ENCODE measurements at places on chromosomes 5 and 9.
A peak's percentile ranks its signal among the peaks of the same experiment; 100 is the strongest.

DNA sequence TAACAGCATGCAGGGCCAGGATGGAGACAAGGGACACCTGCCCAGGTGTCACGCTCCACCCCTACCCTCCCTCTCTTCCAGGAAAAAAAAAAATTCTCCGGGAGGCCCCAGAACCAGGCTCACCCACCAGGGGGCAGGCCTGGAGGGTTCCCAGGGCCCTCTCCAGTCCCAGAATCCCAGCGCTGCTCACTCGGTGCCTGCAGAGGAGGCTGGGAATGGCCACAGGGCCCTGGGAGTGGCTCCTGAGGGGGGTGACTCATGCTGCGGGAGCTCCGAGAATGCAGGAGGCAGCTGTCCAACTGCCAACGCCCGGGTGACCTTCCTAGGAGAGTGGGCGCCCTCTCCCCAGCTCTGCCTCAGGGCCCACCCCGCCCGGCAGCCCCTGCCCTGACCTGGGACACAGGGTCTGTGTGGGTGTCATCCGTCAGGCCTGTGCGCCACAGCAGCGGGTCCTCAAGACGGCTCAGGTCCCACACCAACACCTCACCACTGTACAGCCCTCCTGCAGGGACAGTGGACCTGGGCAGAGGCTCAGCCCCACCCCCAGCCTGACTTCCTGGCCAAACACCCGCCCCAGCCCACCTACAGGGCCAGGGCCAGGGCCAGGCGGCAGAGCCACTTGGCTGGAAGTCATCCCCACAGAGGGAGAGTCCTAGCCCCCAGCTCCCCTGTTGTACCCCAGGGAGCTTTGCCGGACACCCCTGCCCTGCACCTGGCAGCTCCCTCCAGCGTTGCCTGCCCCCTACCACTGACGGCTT lies 21.2 kb downstream of the DYNC2I2 start:
- DNase-seq = peak; percentile 80

- DNase-seq = no peak
Observed at GRCh38 chr5:156678484-156678883, 171.6 kb upstream of the PPP1R2B start.

DNA sequence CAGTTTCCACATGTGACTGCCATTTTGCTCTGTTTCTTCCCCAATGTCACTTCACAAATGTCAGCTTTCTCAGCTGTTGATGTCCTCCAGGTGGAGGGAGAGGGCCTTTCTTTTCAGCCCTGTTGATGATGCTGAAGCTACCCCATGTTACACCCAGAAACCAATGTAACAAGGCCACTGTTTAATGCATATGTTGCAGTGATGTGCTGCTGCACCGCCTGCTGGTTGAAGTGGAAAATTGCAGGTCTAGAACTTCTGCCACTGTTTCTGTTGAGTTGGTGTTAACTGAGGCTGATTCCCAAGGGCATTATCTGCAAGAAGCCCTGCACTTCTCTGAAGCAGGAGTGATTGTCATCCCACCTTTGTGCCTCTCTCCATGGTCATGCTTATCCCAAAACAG lies 428.4 kb downstream of the KDM4C start:
- no peak for DNase-seq

DNA sequence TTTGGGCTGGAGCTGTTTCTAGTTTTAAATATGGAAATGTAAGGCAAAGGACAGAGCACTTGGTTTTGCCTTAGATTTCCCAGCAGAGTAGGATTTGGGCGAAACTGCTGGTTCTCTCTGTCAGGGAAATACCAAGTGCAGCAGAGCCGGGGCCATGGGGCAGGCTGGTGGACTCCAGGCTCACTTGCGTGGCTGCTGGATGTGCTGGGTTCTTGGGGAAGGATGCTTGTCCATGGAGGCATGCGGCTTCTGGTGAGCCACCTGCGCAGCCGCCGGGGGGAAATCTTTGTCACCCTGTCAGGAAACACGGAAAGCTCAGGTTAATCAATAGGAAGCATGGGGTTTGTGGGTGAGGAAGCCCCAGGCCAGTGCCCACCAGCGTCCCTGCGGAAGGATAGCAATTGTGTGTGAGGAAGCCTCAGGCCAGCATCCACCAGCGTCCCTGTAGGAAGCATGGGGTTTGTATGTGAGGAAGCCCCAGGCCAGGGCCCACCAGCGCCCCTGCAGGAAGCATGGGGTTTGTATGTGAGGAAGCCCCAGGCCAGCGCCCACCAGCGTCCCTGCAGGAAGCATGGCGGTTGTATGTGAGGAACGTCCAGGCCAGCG lies 80.1 kb downstream of the DAP start:
- DNase-seq = no peak

GRCh38 chr5:83488271-83488670 lies 16.7 kb downstream of the VCAN start:
- DNase-seq = peak; percentile 14

DNA sequence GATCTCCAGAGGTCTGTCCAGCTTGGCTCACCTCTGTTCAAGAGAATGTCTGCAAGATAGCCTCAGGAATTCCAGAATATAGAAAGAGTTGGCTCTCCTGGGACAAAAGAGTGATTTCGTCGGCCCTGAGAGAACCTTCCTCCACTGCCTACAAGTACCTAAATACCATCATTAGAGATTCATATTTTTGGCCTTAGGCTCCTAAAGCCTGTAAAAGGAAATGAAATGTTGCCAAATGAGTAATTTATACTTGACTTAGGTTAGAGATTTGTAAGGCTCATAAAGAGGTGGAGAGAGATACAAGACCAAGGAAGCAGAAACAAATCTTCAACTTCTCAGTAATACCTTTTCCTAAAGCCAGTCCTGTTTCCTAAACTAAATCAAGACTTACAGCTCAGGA lies 146.2 kb downstream of the CCDC192 start:
- no peak for DNase-seq
